ENCODE measurements at places on chromosomes 7 and 10.

GRCh38 chr7:128259131-128260061 lies 18.3 kb downstream of the LEP start:
- DNase-seq = no peak

GRCh38 chr10:28644647-28645046 lies 32.7 kb upstream of the BAMBI start:
- no peak for DNase-seq

DNA sequence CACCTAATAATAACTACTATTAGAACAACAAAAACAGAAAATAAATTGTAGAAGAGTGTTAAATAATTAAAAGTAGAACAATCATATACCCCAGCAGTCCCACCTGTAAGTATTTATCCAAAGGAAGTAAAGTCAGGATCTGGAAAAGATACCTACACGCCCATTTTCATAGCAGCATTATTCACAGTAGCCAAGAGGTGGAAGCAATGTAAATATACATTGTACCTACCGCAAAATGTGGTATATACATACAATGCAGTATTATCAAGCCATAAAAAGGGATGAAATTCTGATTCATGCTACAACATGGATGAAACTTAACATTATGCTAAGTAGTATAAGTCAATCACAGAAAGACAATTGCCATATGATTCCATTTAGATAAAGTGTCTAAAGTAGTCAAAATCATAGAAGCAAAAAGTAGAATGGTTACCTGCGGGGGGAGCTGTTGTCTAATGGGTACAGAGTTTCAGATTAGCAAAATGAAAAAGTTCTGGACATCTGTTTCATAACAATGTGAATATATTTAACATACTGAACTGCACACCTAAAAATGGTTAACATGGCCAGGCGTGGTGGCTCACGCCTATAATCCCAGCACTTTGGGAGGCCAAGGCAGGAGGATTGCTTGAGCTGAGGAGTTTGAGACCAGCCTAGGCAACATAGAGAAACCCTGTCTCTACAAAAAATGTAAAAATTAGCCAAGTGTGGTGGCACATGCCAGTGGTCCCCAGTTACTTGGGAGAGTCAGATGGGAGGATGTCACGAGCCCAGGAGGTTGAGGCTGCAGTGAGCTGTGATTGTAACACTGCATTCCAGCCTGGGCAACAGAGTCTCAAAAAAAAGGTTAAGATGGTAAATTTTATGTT lies 6.0 kb upstream of the TMED4 start:
- DNase-seq = no peak

- no peak for DNase-seq
These were observed 71.4 kb downstream of the AHR start for GRCh38 chr7:17369691-17370426.

DNA sequence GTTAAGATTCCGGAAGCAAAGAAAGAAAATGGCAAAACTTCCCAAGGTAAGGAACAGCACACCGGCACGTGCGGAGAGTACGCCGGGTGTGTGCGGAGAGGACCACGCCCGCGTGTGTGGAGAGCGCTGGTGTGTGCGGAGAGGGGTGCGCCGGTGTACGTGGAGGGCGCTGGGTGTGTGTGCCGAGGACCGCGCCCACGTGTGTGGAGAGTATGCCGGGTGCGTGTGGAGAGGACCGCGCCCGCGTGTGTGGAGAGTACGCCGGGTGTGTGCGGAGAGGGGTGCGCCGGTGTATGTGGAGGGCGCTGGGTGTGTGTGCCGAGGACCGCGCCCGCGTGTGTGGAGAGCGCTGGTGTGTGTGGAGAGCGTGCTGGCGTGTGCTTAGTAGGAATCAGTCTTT lies 48.6 kb upstream of the DPYSL4 start:
- DNase-seq = no peak

DNA sequence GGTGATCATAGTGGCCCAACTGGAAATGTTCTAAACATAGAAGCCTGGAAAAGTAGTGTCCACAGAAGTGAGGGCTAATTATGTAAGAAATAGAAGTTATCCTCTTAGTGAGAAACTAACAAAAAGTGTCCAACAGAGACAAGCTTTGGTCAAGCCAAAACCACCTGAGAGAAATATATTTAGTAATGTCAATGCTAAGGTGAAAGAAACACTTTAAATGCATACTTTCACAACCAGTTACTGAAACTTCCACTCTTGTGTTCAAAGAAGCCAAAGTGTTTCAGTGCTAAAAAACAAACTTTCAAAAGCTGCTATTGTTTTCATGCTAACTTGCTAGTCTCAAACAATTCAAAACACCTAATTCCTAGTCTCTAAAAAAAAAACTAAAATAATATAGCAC lies 18.1 kb downstream of the RAB11FIP2 start:
- DNase-seq = no peak

DNA sequence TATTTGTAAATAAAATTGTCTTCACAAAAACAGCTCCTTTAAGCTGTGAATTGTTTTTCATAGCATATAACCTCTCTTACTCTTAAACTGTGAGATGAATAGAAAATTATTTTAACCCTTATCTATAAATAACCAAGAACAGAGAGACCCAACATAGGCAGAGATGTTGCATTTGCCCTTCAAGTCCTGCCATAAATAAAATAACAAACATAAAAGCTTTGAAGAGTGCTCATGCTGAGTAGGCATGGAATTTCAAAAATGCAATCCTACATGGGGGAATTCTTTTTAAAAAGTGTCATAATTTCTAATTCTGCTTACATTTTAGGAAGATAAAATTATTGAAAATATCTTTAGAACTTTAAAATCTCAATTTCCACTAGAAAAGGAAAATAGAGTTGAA lies 124.1 kb upstream of the FERD3L start:
- DNase-seq = no peak

DNA sequence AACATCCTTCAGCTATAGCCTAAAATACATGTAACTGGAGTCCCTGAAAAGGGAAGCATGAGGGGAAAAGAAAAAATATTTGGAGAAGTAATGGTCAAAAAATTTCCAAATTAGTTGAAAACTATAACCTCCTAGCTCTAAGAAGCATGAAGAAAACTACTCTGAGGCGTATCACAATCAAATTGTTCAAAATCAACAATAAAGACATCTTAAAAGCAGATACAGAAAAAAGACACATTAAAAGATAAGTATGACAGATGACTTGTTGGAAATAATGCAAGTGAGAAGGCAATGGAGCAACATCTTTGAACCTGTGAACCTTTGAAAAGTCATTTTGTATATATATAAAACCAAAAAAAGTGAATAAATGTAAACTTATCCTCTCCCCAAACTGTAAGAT lies 93.1 kb downstream of the RNF32 start:
- DNase-seq = no peak

DNA sequence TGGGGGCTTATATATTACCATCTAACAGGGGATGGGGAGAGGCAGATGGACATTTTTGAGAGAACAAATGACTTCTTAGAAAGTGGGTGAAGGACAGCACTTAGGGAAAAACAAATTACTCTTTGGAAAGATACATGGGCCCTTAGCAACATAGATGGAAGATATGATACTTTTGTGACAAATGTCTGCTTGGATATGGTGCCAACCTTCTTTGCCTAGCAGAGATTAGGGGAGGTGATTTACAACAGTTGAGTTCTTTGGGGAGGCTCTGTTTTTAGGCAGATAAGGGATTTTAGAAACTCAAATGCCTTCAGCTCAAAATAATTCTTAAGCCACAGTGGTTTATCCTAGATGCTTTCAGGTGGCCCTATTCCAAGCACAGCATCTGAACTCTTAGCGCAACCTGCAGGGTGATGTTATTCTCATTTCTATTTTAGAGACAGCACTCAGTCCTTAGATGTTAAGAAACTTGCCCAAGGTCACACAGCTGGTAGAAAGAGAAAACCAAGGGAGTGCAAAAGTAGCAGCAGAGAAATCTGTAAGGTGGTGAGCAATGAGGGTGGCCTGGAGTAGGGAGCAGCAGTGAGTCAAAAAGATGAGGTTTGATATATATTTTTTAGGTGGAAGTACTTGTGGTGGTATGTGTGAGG lies 75.1 kb upstream of the KMT2E start:
- DNase-seq = no peak

- peak; percentile 13 for DNase-seq
These were observed at the start of gene DKK1 for GRCh38 chr10:52313933-52314821. TSS of gene DKK1 (plus strand) at chr10:52314281. CDS start at chr10:52314435, 154 bp downstream.

DNA sequence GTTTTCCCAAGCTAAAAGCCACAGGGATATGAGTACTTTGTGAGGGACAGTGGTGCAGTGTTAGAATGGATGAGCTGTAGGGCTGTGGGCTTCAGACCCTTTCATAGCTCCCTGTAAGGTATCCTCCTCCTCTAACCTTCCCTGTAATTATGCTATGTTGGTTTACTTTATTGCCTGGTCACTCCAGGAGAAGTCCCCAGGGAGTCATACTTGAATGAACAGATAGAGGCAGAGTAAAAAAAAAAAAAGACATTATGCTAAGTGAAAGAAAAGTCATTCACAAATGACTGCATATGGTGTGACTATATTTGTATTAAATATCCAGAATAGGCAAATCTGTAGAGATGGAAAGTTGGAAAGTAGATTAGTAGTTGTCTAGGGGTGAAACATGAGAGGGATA lies 434.4 kb downstream of the AUTS2 start:
- DNase-seq = peak; percentile 47

DNA sequence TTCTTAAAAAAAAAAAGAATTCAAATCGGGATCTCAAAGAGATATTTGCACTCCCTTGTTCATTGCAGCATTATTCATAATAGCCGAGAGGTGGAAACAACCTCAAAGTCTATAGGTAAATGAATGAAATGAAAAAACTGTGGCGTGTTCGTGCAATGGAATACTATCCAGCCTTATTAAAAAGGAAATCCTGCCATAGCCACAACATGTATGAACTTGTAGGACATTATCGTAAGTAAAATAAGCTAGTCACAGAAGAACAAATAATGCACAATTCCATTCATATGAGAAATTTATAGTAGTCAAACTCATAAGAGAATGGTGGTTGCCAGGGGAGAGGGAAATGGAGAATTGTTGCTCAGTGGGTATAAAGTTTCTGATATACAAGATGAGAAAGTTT lies 37.9 kb downstream of the GRK5 start:
- DNase-seq = no peak

GRCh38 chr7:33754933-33755928 lies 150.1 kb upstream of the BMPER start:
- DNase-seq = peak; percentile 83

DNA sequence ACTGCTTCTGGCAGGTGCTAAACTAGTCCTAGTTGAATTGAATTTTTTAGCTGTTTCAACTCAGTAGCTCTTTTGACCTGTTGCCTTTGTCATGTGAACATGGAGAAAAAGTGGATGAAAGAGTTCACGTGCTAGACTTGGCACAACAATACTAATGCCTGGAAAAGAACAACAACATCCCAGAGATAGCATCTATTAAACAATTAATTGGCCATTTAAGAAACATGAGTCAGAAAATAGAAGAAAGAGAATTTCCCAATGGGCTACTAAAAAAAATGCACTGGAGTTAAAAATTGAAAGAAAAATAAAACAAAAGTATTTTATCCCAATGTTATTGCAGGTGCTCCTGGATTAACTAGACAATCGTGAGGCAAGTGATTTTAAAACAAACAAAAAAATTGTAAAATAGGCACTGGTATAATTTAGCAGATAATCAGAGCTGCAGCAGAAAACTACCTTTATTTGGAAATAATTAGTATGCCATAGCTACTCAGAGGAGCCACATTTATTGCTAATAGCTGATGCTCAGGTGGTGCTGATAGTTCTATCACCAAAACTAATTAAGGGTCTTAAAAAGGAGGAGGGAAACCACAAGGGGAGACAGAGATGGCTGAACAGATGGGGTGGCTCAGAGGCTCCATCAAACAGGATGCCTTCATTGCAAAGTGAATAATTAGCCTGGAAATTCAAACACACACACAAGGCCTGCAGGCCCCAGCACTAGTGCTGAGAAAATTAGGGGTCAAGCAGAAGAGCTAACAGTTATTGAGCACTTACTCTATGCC lies 17.6 kb downstream of the CCDC71L start:
- DNase-seq = no peak

- DNase-seq = no peak
These were observed 27.6 kb upstream of the CTNNA3 start for GRCh38 chr10:67723601-67724000.

- DNase-seq = peak; percentile 44
These were observed at the start of gene ADAP1 for GRCh38 chr7:954330-955238. TSS of gene ADAP1 (minus strand) at chr7:954680. CDS start at chr7:954477, 203 bp downstream.

GRCh38 chr10:30282221-30282620 lies 66.9 kb downstream of the MTPAP start:
- no peak for DNase-seq

DNA sequence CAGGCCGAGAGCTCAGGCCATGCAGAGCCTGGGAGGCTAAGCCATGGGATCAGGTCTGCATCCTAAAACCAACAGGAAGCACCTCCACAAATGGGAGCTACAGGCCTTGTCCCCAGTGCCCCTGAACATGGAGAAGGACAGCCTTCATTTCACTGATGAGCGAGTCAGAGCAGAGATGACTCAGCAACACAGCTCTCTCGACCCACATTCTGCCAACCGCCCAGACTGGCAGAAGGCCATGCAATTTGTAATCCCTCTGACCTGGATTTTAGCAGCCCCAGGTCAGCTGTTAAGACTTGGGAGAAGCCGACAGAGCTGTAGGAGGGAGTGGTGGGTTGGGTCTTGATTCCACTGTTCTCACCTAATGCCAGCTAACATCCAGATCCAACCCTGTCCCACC lies 25.5 kb downstream of the VOPP1 start:
- DNase-seq = no peak

DNA sequence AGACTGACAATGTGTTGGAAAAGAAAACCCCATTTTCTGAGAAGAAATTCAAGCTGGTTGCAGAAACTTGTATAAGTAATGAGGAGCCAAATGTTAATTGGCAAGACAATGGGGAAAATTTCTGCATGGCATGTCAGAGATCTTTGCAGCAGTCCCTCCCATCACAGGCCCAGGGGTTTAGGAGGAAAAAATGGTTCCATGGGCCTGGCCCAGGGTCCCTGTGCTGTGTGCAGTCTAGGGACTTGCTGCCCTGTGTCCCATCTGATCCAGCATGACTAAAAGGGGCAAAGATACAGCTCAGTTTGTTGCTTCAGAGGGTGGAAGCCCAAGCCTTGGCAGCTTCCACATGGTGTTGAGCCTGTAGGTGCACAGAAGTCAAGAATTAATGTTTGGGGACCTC lies 440.3 kb upstream of the TPK1 start:
- no peak for DNase-seq

DNA sequence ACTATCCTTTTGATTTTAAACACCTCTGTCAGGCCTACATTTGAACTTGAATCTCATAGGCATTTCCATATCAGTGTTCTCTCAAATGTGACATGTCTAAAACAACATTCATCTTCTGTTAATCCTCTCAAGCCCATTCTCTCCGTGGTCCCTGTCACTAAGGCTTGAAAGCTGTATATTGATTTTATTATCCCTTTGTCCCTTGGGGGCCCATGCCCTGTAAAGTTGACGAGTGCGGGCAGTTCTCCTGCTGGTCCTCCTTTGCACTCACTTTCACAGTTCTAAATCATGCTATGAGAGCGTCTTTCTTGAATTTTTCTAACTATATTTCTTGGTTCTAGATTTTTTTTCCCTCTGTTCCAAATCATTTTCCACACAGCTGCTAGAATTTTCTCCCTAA lies 27.3 kb downstream of the GALNT11 start:
- no peak for DNase-seq

All from NCI-H1930 (cell line).